Germinal center (tissue), 1 donor: ENCODE measurements at places on chromosomes 5 and 9.
A peak's percentile ranks its signal among the peaks of the same experiment; 100 is the strongest.

DNA sequence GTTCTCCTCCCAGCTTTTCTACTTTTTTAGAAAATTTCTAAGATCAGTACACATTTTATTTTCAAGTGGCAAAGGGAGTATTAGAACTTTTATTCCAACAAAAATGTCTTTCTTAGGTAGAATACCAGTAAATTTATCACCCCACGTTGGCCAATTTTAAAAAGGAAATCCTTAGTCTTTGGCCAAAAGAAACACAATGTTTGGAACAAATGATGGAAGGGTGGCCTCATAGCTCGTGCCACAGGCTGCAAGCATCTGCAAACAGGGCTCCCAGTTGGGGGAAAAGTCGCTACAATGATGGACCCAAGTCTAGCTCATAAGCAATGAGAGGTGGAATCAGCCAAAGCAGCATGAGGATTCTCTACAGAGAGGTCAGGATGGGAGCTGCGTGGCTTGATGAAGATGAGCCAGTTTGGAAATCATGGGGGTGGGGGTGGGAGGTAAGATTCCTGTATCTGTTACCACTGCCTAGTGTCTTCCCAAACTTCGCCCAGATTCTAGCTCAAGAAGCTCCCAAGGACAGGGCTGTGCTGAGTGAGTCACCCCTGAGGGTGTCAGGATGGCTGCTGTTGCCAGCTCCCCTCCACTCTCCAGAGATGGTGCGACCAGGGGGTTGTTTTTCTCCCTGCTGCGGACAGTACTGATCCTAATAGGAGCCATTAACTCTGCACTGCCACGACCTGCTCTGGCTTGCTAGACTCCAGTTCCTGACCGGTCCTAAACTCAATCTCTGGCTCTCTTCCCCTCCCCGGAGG, 75.6 kb downstream of the DCP2 start:
- DNase-seq: no peak

DNA sequence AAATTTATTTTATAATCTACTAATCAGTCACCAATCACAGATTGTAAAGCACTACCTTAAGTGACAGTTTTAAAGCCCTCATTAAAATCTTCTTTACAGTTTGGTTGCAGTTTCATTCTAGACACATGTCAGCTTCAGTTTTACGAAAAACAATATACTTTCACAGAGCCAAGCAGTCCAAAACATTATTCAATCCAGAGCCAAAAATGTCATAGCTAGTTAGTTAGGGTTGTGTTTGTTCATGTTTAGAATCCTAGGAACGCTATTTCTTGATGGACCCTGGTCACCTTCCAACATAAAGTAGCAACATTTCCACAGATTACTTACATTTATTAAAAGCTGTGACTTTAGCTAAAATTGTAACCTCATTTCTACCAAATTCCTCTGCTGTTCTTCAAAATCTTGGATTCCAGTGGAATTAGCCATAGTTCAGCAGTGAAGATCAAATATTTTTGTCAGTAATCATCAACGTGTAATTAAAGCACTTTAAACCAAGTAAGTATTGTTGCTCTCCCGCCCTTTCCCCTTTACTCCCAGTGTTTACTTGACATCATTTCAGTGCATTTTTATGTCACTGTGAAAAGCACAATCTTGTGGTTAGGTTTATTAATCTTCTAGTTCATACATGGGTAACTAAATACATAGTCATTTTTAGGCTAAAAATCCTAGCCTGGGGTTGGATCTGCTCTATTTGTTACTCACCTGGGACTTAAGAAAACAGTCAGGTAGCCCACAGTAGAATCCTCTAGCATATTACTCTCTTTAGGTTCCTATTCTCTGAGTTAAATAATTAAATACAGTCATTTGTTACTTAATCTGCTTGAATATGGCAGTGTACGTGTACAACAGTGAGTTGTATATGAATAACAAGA, 74.3 kb downstream of the NIPBL start:
- DNase-seq: no peak

DNA sequence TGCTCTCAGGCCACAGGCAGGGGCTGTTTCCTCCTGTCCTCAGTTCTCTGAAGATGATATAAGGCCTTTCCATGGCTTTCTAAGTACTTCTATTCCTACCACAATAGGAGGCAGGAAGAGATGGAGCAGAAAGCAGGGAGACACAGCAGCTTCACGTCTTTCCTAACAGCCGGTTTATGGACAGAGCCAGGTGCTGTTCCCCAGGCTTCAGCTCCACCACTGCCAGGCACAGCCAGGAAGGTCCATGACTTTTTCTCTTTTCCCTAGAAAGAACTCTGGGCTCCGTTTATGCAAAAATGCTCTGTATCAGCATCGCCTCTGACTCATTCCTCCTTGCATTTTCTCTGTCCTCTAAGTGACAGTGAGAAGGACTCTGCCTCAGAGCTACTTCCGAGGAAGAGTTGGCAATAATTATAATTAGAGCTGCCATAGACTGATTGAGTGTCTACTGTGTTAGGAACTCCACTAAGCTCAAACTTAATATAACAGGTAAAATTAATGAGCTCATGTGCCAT, 478.5 kb downstream of the RASEF start:
- no peak for DNase-seq

DNA sequence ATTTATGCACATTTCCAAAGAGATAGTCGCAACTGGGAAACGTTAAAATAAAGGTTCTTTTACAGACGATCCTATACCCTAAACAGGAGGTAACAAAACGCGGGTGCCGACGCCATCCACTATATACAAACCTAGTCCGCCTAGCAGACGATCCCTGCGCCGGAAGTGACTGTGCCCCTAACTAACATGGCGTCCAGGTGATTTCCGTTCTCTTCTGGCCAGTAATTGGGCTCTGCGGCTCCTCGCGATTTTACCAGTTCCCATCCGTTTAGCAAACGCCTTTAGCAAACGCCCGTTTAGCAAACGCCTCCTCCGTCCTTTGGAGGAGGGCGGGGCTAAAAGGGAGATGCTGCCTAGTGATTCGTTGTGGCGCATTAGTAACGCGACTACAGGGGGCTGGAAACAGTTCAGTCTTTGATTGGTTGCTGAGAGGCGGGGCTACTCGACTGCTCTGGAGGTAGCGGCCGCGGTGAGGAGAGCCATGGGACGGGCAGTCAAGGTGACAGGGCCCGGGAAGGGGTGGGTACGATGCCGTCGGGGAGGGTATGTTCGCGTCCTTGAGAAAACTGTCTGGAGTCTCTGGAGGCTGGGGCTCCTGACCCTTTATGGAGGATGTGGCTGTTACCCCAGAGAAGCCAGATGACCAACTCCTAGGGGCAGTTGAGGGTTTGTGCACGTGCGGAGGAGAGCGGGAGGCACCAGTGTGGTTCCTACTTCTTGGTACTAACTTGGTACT, at the start of gene LYRM7:
LYRM7 (plus strand) TSS at position 405 of the 736 bp plus-strand sequence; CDS start at position 482, 77 bp downstream.
- DNase-seq: peak; percentile 94

DNA sequence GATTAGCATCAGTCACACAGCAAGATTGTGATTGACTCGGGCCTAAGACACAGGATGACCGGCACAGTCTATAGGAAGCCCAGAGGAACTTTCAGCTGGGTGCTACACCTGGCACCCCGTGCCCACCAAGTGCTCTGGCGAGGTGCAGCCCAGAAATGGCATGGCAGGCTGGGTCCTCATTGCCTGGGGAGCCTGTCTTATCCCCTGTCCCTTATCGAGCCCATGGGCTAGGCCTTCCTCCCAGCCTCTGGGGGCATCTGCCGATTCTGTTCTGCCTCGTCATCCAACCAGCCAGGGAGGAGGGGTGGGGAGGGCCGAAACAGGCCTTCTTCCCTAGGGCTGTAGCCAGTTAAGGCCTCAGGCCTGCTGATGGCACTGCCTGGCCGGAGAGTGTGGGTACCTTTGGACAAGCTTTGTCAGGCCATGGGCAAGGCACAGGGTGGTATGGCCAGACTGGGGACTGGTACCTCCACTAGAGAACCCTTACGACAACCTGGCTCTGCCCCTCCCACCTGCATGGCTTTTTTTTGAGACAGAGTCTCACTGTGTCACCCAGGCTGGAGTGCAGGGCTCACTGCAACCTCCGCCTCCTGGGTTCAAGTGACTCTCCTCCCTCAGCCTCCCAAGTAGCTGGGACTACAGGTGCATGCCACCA, 1.6 kb downstream of the GRK6 start:
- no peak for DNase-seq

- no peak for DNase-seq
Observed at GRCh38 chr5:125610892-125611291, 812.3 kb upstream of the GRAMD2B start.

DNA sequence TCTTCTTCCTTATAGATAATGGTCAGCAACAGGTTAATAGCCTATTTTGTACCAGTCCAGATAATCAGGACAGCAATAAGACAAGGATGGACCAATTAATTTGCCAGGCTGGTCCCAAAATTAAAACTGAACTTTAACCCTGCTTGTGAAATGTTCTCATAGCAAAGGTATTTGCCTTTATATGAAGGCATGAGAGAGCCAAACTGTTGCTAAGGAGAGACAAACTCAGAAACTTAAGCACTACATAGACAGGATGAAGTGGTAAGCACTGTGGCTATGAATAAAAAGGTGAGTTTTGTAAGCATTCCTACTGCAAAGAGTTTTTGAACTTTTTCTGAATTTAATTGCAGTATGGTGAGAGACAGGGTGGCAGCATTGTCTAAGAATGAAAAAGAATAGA, 174.7 kb upstream of the PPP1R2B start:
- no peak for DNase-seq

DNA sequence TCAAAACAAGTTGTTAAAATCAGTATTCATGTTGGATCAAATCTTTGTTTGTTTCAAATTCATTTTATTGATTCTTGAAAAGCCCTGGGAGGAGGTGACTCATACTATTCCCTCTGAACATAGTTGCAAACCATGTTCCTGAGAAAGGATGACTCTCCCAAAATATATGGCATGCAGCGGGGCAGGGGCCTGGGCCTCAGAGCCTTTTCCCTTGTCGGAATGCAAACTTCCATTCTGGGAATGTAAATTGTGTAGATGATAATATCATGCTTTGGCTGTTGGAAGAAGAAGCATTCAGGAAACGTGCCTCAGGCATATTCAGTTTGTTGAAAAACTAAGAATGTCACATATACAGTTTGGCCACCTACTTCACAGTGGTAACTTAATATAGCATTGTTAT, 242.0 kb downstream of the AUH start:
- DNase-seq: no peak

GRCh38 chr9:114318416-114318815, 4.5 kb upstream of the ORM1 start:
- no peak for DNase-seq

DNA sequence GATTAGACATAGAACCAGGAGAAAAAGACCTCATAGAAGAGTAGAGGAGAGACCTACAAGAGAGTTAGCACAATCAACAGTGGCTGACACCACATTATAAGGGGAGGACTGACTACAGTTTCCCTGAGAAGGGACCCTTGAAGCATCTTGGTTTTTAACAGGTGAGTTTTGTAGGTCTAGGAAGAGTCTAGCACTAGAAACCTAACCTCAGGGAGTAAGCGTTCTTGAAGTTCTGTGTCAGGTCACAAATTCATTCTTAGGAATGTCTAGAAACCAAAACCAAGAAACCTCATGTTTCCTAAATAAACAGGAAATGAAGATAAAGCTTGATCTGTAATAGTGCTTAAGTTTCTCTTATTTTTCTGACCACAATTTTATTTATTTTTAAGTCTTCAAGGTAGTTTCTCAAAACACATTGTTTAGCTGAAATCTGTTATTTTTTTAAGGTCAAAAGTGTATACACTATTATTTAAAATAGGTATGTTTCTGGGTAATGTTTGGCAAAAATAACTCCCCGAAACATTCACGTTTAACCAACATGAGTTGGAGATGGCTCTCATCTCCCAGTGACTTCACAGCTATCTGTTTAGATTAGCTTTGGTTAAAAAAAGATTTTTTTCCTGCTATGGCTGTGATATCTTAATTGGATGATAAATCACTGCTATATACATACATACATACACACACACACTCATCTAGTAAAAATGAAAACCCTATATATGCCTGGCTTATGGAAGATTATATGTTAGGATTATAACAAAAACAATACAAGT, 37.1 kb downstream of the MAP3K1 start:
- DNase-seq: no peak

GRCh38 chr5:14142202-14142826, 828 bp upstream of the TRIO start:
- DNase-seq: no peak

GRCh38 chr5:112270299-112271293, 148.5 kb downstream of the EPB41L4A start:
- DNase-seq: no peak

DNA sequence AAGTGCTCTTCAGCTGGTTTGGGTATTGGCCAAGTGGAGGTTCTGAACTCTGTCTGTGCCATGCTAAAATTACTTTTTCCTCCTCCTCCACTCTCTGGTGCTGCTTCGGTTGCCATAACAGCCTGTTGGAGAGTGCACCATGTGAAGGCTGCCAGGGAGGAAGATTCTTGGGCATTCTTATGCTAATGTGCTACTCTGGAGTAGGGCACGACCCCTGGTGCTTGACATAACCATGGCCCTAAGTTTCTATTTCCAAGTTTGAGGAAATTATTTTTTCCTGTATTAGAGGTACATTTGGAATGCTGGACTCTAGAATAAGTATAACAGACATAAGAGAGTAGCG, 111.6 kb downstream of the ARHGAP26 start:
- DNase-seq: no peak

- DNase-seq: no peak
Observed at GRCh38 chr5:103587185-103587748, 24.7 kb upstream of the NUDT12 start.

DNA sequence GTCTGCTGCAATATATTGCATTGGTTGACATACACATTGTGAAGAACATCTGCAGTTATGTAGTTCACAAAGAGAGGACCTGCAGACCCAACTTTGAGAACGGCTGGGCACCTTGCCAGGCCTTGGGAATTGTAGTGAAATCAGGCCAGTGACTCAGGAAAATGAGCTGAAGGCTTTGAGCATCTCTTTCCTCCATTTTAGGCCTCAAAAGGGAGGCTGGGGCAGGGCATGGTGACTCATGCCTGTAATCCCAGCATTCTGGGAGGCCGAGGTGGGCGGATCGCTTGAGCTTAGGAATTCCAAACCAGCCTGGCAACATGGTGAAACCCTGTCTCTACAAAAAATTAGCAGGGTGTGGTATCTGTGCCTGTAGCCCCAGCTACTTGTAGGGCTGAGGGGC, 1.4 kb upstream of the IPPK start:
- DNase-seq: no peak
